Activated naive CD8-positive, alpha-beta T cell treated with anti-CD3 and anti-CD28 coated beads for 36 hours (primary cell): ENCODE measurements at places on chromosomes 6 and 20.

DNA sequence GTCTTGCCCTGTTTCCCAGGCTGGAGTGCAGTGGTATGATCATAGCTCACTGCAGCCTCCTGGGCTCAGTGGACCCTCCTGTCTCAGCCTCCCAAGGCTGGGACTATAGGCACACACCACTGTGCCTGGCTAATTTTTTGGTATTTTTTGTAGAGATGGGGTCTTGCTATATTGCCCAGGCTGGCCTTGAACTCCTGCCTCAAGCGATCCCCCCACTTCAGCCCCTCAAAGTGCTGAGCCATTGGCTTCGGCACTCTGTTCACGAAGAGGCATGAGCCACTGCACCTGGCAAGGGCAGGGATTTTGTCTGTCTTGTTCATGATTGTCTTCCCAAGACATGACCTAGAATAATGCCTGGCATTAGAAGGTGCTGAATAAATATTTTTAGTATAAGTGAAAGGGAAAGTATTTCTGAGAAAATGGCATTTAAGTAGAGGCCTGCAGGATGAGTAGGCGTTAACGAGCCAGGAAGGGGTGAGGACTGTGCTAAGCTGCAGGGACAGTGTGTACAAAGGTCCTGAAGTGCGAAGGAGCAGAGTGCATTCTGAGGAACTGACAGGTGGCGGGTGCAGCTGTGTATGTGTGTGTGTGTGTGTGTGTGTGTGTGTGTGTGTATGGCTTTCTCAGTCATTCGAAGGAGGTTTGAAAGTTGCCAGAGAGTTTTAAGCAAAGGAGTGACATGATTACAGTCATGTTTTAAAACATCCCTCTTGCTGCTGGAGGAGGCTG is 43.0 kb downstream of the VEGFA start:
- DNase-seq: peak; percentile 22

GRCh38 chr6:119479860-119480655 is 130.5 kb upstream of the MAN1A1 start:
- DNase-seq: no peak

DNA sequence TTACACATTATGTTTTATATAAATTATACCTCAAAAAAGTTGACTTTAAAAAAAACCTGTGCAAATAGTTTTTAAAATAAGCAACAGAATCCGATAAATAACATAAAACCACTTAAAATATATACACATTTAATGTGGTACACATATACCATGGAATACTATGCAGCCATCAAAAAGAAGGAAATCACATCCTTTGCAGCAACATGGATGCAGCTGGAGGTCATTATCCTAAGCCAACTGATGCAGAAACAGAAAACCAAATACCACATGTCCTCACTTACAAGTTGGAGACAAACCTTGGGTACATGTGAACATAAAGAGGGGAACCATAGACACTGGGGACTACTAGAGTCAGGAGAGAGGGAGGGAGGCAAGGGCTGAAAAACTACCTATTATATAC is 4.0 kb upstream of the DEFB121 start:
- no peak for DNase-seq

DNA sequence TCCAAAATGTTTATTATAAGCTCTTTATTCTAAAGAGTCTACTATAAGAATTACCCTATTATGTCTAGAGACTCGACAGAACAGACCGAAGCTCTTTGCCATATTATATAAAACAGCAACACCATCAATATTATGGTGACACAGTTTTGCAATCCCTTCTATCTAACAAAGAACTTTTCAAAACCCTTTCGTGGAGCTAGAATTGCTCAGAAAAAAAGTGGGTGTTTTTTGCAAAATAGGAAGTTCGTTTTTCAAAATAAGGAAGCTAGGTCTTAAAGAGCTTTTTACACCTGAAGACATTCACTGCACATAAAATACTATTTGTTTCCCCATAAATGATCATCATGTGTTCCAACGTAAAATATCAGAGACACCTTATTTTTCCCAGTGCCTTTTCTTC is 240.0 kb downstream of the FOXC1 start:
- no peak for DNase-seq

DNA sequence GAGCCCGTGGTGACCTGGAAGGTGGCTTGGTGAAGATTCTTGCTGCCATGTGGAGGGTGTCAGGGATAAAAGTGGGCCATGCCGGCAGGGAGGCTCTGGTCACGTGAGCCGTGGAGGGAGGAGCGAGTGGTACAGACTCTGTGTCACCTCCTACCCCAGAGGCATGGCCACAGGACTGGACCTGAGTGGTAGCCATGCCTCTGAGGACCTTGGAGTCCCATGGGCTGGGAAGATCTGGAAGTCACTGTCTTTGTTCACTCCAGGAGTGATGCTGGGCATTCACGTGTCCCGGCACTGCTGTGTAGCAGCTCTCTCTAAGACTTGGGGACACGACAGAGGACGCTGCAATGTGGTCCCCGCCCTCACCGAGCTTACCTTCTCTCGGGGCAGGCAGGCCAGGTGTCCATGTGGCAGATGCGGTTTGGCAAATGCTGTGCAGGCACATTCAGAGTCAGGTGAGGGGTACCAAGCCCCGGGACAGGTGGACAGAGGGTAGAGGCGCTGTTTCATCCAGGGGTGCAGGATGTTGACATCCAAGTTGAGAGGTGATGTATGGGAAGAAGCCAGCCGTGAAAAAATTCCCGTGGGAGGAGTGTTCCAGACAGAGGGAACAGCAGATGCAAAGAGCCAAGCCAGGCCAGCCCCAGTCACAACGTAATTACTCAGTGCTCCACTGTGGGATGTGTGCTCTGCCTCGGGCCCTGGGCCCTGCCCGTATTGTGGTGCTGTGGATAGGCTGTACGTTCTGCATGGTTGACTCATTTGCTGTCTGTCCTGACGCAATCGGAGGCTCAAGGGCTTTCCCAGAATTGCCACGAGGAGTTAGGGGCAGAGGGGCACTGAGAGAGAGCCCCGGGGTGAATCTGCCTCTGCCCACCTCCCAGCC is 307.8 kb downstream of the TAF4 start:
- DNase-seq: no peak

DNA sequence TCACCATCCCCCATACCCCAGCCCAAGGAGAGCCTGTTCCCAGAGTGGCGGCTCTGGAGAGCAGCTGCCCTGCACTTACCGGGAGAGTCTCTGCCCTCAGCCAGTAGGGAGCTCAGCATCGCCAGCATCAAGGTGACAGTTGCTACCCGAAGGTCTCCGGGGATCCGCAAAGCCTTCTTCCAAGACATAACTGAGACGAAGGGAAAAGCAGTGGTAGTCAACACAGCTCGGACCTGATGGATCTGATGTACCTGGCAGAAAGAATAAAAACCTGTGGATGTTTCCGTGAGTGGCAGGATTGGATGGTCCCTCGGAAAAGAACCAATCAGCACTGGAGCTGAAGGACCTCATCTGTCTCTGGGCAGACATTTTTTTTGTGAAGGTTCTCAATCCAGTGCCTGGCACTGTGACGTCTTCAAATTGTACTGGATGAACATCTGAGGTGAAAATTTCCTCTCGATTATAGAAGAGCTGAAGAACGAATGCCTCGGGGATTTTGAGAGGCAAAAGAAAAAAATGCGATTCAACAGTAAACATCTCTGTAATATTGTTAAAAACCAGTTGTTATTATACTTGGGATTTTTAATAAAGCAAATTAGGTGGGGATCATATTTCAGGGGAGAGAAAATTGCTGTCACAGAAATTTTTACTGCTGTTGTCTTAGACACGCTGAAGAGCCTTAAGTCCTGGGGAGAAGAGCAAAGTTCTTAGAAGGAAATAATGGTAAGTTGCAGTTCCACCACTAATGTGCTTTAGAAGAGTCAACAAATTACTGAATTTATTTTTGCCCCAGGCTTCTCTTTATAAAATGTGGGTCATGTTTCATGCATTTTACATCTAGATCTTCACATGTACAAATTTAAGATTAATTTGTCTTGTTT is at the start of gene HLA-DQB1:
HLA-DQB1 (minus strand) TSS at position 238 of the 881 bp plus-strand sequence; CDS start at position 188, 50 bp downstream.
- DNase-seq: peak; percentile 39

DNA sequence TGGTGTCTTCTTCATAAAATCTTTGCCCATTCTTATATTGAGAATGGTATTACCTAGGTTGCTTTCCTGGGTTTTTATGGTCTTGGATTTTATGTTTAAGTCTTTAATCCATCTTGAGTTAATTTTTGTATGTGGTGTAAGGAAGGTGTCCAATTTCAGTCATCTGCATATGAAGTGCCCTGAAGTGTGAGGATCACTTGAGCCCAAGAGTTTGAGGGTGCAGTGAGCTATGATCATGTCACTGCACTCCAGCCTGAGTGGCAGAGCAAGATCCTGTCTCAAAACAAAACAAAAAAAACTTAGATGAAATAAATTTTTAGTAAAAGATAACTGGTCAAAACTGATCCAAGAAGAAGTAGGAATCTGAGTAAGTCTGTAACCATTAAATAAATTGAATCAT is 215.4 kb downstream of the TBC1D7 start:
- DNase-seq: no peak

GRCh38 chr6:16998461-16998860 is 103.4 kb upstream of the STMND1 start:
- DNase-seq: no peak

DNA sequence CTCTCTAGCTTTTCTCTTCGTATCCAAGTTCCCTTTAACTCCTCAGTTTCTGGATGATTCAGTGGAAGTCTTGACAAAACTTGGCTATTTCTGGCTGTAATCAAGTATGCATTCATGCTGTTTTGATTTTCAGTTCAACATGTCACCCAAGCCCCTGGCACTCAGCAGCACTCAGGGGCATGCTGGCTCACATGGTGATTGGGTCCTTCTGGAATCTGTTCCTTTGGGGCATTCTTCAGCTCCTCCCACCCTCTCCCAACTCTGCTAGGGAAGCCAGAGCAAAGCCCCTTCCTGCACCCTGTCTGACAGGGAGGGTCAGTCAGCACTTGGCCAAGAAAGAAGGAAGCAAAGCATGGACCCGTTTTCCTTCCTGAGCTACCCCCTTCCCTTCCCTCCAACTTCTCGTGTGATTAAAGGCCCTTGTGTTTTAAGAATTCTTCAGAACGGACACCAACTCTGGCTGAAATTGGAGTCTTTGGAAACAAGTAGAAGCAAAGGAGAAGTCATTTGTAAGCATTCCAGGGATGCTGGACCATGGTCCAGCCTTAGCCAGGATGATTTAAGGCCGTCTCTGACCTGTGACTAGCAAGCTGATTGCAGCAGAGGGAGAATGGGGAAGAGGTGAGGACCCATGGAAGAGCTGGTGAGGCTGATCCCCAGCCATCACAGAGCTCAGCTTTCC is 7.1 kb downstream of the PLEKHG1 start:
- DNase-seq: no peak

DNA sequence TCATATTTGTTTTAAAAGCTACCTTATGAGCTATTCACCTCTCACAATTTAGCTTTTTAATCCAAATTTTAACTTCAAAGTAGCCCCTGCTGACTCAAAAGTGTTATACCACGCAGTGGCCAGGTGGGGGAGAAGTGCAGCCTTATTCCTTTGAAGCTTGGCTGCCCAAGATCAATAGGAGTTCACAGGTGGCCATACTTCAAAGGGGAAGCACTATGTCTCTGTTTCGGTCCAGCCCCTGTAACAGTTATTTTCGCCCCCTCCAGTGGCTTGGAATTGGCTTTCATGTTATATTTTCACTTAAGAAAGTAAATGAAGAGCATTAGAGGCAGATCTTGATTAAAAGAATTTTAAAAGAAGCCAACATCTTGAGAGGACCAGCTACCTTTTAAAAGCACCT is 608.4 kb downstream of the EPHA7 start:
- DNase-seq: peak; percentile 4

- no peak for DNase-seq
Observed at GRCh38 chr6:134372603-134373281, 54.8 kb upstream of the SGK1 start.

- DNase-seq: no peak
Observed at GRCh38 chr20:10177326-10177725, 41.3 kb upstream of the SNAP25 start.

GRCh38 chr20:35743693-35744491 is 1.8 kb upstream of the RBM39 start:
- DNase-seq: no peak

DNA sequence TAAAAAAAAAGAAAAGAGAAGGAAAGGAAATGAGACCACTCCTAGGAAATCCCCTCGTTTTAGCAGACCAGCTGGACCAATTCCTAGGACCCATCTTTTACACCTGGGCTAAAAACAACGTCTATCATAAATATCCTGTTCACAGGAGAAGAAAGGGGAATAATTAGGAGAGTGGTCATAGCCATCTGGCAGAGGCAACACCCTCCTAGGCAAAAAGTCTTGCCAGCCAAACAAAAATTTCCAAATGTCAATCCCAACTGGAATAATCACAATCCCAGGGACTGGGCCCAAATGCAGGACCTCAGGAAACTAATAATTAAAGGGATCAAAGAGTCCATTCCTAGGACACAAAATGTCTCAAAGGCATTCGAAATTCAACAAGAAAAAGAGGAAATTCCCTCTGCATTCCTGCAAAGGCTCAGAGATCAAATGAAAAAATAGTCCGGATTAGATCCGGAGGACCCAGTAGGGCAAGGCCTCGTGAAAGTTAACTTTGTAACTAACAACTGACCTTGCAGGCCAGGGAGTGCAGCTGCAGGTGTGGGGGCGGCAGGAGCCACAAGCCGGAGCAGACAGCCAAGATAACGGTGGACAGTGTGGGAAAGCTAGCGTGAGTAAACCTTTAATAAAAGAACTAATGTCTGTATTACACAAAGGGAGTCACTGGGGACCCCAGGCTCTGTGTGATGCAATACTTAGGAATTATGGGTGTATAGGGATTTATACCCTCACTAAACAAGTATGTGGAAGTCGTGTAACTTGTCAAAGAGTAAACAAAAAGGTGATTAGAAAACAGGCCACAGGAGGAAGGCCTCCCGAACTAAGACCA is 11.7 kb downstream of the LCA5 start:
- no peak for DNase-seq

DNA sequence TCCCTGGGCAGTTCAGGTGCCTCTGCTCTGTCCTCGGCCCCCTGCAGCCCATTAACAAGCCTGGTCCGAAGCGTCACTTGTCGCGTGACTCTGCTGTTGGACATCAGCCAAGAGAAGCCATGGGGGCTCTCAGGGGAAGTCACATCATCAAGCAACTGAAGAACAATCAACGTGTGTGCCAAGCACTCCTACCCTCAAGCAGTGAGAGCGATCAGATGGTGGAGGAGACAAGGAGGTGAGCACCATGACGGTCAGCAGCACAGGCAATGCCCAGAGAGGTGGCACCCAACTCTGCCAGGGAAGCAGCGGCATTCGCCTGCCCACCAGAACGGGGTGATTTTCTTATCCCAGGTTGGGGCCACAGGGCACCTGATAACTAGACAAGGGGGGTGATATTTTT is 132.7 kb downstream of the AGPAT4 start:
- no peak for DNase-seq

GRCh38 chr6:108741331-108741989 is 106.8 kb upstream of the ARMC2 start:
- DNase-seq: no peak

DNA sequence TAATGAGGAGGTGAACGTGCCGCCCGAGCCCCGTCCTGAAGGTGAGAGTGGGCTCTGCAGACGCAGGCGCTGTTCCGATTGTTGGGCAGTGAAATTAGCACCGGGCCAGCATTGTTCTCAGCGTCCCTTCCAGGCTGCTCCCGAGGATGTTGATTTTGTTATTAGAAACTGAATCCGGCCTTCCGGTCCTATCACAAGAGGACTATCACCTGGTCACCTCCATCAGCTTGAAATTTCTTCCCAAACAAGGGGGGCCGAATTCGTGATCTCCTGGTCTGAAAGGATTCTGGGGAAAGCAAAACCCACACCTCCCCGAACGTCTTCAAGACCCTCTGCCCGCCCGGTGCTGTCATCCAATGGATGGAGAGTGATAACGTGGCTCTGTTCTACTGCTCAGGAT is 186.0 kb downstream of the TAF4 start:
- DNase-seq: no peak
